ENCODE measurements at places on chromosomes 12 and 14.

DNA sequence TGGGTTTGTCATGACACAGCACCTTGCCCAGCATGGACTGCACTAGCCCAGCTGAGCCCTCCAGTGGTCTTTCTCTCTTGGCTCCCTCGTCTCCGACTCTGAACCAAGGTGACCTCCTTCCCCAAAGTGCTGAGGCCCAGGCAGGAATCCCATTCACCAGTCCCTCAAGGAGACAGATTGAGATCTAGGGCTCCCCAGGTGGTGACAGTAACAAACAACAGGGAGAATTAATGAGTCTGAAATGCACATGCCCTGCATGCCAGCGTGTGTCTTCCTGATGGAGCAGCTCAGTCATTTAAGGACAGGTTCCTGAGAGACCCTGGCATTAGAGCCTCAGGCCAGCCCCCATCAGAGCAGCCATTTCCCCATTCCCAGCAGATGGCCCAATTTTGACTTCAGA, 51.4 kb upstream of the OAS1 start:
- DNase-seq: no peak

DNA sequence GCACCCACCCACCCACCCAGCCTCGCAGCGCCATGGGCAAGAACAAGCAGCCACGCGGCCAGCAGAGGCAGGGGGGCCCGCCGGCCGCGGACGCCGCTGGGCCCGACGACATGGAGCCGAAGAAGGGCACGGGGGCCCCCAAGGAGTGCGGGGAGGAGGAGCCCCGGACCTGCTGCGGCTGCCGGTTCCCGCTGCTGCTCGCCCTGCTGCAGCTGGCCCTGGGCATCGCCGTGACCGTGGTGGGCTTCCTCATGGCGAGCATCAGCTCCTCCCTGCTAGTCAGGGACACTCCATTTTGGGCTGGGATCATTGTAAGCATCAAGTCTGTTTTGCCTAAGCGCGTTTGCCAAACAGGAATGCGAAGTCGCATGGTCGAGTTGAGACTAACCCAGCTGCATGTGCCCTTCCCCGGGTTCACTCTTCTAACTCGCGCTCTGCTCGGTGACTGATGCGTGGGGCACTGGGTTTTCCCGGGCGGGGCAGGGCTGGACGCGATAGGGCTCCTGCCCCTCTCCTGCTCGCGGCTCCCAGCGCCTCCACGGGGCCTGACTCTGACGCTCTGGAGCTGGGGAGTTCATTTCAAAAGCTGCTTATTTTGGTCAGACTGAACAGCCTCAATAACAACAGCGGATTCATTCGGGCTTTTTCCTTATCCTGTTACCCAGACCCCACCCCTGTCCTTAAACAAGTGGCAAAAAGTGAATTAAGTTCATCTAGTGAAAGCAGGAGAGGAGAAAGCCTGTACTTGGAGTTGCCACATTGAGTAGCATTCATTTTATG, 458 bp downstream of the SSPN start:
- no peak for DNase-seq

- DNase-seq: no peak
Observed at GRCh38 chr14:75570797-75571196, 7.6 kb upstream of the FLVCR2 start.

- no peak for DNase-seq
Observed at GRCh38 chr12:86139671-86140070, 116.5 kb downstream of the MGAT4C start.

- no peak for DNase-seq
Observed at GRCh38 chr14:58138714-58139482, 13.1 kb downstream of the ARMH4 start.

GRCh38 chr12:11840366-11840765, 190.9 kb downstream of the ETV6 start:
- no peak for DNase-seq

GRCh38 chr12:102871014-102871413, 46.0 kb downstream of the PAH start:
- no peak for DNase-seq

All from CD4-positive, alpha-beta T cell treated with Interleukin-6 for 4 hours (primary cell).